CD4-positive, alpha-beta T cell (primary cell): ENCODE measurements at places on chromosomes 16 and 17.

DNA sequence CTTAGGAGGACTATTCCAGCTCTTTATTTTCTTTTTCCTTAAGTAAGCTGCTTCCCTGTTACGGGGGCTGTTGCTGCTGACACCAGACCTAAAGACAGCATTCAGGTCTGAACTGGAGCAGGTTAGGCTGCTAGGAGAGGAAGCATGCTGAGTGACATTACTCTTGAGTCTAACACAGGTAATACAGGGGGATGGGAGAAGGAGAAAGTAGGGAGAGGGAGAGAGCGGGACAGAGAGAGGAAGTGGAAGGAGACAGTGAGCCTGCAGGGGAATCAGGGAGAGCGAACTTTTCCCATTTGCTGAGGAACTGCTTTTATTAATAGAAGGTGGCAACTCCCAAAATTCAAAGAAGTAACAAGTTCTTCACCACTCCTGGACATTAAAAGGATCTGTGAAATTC is 130.9 kb downstream of the PARN start:
- H3K4me1 ChIP-seq = no peaks in the 10 kb centered on the region
- no peak overlapping the region for H3K27ac ChIP-seq
- no peaks in the 10 kb centered on the region for H3K27me3 ChIP-seq
- no peak overlapping the region for H3K4me3 ChIP-seq

- DNase-seq = no peak
- H3K27ac ChIP-seq = peak overlapping the region; percentile 79
- H3K27me3 ChIP-seq = no peaks in the 10 kb centered on the region
- peaks cover 26% of the 10 kb centered on the region for H3K36me3 ChIP-seq
These were observed 297.0 kb downstream of the SEC14L1 start for GRCh38 chr17:77437747-77438146.

DNA sequence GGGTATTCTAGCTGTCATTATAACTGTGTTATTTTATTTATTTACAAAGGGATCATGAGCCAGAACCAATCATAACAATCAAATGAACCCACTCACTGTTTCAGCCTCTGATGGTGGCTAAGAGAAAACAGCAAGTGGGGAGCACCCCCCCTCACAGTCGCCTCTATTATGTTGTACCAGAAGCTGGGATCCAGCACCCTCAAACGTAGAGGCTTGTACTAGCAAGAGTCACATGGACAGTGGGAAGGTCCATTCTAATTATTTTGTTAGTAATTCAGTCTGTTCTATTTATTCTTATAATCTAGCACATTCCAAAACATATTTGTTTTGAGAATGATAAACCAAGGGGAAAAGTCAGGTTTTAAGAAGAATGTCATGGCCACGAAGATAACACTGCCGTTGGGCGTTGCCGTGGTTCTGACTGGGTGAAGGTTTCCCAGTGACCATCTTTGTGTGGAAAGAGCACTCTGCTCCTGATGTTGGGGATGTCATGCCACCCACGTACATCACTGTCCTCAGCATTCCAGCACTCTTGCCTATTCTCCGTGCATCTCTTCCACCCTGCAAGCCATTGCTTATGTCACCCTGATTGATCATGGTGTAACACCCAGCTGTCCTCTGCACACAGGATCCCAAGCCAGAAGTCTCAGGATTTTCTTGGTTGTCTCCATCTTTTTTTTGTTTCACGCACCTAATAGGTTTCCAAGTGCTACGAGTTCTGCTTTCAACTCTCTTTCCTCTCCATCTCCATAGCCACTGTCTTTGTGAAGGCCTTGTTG is 205.8 kb downstream of the PRKCA start:
- H3K4me1 ChIP-seq = peaks cover 17% of the 10 kb centered on the region
- H3K27me3 ChIP-seq = no peaks in the 10 kb centered on the region
- H3K4me3 ChIP-seq = no peak overlapping the region

- no peak for DNase-seq
- no peak overlapping the region for H3K27ac ChIP-seq
- no peaks in the 10 kb centered on the region for H3K27me3 ChIP-seq
- peaks cover 22% of the 10 kb centered on the region for H3K36me3 ChIP-seq
- H3K4me1 ChIP-seq = peaks cover 32% of the 10 kb centered on the region
These were observed 9.7 kb downstream of the HS3ST3B1 start for GRCh38 chr17:14310605-14311004.

- no peaks in the 10 kb centered on the region for H3K27me3 ChIP-seq
- H3K4me1 ChIP-seq = no peaks in the 10 kb centered on the region
- H3K4me3 ChIP-seq = no peak overlapping the region
- no peak for DNase-seq
- no peak overlapping the region for H3K27ac ChIP-seq
These were observed 143.9 kb upstream of the C17orf78 start for GRCh38 chr17:37231887-37232286.

DNA sequence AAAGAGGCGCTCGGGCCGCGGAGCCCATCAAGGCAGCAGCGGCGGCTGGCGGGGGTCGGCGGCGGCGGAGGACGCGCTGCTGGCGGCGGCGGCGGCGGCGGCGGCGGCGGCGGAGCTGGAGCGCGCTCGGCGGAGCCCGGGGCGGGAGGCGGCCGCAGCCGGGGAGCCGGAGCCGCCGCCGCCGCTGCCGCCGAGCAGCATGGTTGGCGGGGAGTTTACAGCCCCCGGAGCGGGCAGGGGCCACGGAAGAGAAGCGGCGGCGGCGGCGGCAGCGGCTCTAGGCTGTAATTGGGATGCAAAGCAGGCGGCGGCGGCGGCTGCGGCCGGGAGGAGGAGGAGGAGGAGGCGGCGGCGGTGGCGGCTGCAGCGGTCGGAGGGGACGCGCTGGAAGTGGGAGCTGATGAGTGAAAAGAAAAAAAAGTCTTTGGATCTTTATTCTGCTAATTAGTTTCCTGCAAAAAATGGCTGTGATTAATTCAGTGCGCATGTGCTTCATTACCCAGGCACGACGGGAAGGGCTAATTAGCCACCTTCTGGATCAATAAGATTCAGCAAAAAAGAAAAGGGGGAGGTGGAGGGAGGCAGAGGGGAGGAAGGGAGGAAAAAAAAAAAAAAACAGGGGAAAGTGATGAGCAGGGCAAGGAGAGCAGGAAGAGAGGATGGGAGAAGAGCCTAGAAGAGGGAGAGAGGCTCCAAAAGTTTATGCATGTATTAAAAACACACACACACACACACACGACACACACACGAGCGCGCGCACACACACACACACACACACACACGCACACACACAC is 10.9 kb upstream of the ZFHX3 start:
- H3K4me1 ChIP-seq = peaks cover 8% of the 10 kb centered on the region
- H3K27me3 ChIP-seq = peaks cover 41% of the 10 kb centered on the region
- H3K4me3 ChIP-seq = peak overlapping the region; percentile 41
- DNase-seq = no peak

DNA sequence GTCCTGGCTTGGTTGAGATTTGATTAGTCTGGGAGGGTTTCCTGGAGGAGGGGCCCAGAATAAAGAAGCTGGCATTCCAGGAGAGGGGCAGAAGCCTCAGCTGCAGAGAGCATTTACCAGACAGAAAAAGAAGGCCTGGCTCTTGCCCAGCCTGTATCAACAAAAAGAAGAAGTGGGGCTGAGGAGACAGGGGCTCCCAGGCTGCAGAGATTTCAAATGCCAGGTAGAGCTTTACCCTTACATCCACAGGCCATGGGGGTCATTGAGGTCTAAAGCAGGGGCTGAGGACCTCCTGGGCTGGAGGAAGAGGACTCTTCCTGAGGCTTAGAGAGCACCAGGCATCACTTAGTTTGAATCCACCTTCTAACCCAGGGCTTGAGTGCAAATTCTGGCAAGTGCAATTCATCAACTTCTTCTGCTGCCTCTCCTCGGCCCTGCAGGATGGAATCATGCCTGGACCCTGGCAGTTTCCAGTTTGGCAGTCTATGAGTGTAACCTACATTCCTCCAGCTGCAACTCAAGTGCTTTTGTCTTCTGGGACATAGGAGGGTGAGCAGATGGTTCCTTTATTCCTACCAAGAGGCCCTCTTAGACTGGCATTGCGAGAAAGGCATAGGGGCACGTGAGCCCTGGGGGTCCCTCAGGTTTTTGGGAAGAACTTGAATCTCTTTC is 15.3 kb downstream of the CA7 start:
- no peak overlapping the region for H3K27ac ChIP-seq
- no peaks in the 10 kb centered on the region for H3K4me1 ChIP-seq
- no peak for DNase-seq
- no peak overlapping the region for H3K4me3 ChIP-seq

- no peak for DNase-seq
- H3K27me3 ChIP-seq = no peaks in the 10 kb centered on the region
- peaks cover 16% of the 10 kb centered on the region for H3K4me1 ChIP-seq
- no peaks in the 10 kb centered on the region for H3K36me3 ChIP-seq
- no peak overlapping the region for H3K4me3 ChIP-seq
These were observed 79.3 kb downstream of the MRC2 start for GRCh38 chr17:62706598-62707424.

DNA sequence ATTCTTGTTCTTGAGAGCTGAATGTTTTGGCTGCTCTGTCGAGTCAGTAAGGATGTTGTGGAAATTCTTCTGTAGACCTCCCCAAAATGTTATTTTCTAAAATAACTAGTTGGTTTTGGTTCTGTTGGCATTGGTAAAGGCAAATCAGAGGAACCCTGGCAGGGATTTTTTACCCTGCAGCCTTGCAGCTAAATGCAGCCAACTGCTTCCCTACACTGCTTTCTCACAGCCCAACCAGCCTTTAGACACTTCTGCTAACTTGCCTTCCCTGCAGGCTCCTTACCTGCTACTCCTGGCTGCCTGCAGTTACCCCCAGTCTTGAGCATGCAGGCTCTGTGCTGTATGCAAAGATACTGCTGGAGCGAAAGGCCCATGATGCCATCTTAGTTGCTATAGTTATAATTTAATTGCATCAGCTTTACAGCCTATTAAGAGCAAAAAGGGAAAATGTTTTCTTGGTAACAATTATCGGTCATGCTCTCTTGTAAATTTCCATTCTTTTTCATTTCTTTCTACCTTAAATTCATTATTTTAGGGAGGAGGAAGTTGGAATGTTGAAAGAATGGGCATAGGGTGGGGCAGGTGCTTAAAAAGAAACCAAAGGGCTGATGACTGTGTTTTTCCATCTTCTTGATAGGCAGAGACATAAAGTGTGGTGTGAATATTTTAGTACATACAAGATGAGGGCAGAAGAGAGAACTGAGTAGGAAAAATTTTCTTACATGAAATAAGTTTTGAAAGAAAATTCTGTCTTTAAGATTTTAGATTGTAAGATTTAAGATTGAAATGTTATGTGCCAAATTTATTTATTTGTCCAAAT is 20.0 kb downstream of the NUP93 start:
- H3K36me3 ChIP-seq = peaks cover 13% of the 10 kb centered on the region
- H3K27ac ChIP-seq = no peak overlapping the region
- no peaks in the 10 kb centered on the region for H3K4me1 ChIP-seq
- H3K27me3 ChIP-seq = no peaks in the 10 kb centered on the region

GRCh38 chr17:61400066-61400716 is 548 bp downstream of the TBX2 start:
- H3K27me3 ChIP-seq = peaks cover 85% of the 10 kb centered on the region
- peaks cover 74% of the 10 kb centered on the region for H3K4me1 ChIP-seq
- H3K36me3 ChIP-seq = no peaks in the 10 kb centered on the region
